ENCODE measurements at places on chromosomes 7 and 10.

GRCh38 chr7:64621656-64622055 is 44.3 kb upstream of the ZNF107 start:
- DNase-seq: no peak

DNA sequence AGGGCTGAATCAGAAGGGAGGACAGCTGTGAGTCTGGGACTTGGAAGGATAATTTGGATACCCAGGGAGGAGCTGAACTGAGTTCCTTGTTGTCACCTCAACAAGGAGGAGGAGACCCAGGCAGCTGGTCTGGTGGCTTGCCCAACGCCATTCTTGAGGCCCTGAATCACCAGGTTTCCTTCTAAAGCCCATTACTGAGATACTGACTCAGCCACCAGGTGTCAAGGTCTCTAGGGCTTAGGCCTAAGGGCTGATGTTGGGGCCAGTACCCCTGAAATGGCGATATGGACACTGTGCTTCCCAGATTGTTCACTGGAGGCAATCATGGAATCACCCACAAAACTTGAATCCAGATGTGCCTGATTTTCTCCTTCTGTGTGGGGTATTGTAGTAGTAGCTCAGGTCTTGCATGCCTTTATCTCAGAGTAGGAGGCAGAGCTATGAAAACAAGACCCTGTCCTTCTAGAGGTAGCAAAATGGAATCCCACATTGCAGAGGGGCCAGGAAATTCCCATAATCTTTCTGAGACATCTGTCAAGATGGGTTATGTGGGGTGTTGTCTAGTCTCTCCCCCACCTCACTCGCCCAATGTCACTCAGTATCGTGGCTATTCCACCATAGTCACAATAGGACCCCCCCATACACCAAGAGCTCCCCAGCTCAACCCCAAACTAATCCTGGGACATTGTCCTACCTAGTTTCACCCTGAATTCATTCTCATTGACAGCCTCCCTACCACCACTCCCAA is 1.8 kb upstream of the ATG9B start:
- peak; percentile 62 for DNase-seq

GRCh38 chr7:18177815-18178660 is 150.4 kb upstream of the PRPS1L1 start:
- DNase-seq: peak; percentile 65

GRCh38 chr10:112446055-112446854 is 459 bp downstream of the ZDHHC6 start:
- DNase-seq: peak; percentile 3

- no peak for DNase-seq
Observed at GRCh38 chr7:157574120-157574825, 237.5 kb downstream of the DNAJB6 start.

DNA sequence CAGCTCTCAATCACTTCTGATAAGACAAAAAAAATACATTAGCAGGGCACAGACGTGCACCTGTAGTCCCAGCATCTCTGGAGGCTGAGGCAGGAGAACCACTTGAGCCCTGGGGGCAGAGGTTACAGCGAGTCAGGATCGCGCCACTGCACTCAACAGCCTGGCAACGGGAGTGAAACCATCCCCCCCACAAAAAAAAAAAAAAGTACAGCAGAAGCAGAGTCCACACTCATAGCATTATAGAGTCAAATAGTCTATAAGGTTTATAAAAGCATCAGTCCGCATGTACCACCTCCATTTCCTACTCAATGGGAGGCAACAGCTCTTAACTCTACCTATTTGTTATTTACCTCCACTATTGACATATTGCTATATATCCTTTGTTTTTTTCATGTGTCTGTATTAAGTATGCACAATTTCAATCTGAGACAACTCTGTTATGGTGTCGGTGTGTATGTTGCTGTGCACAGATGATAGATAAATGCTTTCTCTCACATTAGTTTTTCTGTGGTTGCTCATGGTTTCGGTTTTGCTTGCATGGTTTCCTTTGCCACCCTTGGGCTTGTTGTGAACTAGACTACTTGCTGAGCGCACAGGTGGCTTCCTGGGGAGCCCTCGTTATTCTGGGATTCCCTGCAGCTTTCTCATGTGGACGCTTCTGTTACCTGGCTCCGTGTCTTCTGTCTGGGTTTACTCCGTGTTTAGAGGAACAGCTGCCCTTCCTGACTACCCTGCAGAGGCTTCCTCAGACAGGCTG is 40.4 kb downstream of the PROSER2 start:
- peak; percentile 70 for DNase-seq

- DNase-seq: no peak
Observed at GRCh38 chr10:78937800-78938694, 130.7 kb upstream of the ZMIZ1 start.

GRCh38 chr10:37975401-37975991 is 951 bp downstream of the ZNF25 start:
- no peak for DNase-seq

DNA sequence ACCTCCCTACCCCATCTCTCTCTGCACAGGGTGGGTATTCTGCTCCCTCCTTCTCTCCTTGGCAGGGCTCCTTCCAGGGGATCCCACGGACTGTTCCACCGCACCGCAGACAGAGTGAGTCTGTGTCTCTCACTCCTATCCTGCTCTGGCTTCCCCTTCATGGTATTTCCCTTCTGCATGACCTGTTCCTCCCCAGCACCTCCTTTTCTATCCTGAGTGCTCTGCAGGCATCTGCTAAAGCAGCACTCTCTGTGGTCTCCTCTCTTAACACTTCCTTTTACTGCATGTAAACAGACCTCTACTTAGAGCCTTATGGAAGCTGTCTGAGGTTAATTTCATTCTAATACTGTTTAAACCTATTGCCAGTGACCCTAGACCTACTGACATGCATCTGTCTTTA is 171.5 kb downstream of the CCSER2 start:
- DNase-seq: no peak

- DNase-seq: peak; percentile 39
Observed at GRCh38 chr10:89426230-89426868, 12.0 kb downstream of the IFIT5 start.

DNA sequence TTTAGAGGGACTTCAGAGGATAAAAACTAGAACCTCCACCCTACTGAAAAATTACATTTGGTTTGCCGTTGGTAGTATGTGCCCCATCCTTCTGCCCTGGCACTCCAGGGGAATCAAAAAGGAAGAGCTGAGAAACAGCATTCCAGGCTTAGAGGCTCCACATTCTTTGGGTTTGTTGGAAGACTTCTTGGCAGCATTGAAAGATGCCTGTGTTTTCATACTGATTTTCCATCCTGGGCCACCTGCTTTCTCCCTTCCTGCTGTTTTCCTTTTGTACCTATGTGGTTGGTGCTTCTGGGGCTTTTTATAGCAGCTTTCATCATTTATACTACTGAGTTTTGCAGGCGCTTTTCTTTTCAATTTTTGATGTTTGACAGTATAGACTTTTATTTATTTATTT is 61.7 kb downstream of the AUTS2 start:
- DNase-seq: no peak

DNA sequence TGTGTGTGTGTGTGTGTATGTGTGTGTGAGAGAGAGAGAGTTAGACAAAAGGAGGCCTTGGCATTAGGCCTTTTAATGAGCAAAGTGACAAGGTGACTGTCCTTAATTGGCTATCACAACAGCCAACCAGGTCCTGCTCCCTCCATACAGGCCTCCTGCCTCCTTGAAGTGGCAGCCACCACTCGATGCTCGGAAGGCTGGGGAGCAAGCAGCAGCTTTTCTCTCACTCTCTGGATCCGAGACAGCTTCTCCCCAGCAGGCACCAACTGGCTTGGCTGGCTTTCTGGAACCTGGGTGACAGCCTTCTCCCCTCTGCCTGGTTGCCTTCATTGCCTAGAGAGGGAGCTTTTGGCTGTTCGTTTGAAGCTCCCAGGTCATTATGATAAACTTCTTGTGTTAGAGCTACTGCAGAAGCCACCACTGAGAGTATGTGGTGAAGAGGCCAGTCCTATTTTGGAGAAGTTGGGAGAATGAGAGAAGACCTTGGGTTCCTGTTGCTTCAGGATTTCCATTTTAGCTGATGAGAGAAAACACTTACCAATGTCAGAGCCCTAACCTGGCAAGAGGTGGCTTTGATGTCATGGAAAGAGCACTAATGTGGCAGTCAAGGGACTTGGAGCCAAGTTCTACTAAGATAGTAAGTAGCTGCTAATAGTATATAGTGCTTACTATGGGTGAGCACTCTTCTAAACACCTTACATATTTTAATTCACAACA is 37.6 kb downstream of the RPS24 start:
- no peak for DNase-seq

DNA sequence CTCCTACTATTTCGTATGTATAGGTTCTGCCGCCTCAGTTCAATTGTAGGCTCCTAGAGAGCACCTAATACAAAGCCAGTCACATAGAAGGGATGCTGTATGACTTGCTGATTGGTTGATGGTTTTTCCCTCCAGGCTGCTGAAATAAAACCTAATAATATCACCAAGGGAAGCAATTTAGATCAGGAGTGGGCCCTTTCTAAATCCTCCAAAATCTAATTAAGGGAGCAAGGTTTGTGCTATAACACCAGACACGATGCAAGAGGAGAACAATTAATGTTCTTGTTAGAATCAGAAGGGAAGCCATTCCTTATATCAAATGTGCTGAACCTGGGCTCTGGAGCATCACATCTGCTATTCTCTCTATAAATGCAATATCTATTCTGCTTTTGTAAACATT is 42.0 kb upstream of the SLC13A1 start:
- DNase-seq: no peak

DNA sequence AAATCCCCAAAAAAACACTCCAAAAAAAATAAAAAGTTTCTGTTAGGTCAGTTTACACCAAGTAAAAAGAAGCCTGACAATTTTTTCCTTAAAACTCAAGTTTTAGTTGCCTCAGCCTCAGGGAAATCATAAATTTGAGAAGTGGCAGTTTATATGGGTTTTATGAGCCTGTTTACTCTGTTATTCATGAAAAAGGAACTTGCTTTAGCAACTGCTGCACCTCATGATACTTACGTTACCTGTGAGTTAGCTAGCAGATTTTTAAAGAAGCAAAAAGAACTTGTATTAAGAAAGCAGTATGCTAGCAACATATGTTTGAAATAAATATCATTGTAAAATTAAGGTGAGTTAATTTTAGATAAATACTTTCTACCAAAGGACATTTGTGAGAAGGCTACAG is 1264.5 kb upstream of the PHF14 start:
- DNase-seq: no peak

DNA sequence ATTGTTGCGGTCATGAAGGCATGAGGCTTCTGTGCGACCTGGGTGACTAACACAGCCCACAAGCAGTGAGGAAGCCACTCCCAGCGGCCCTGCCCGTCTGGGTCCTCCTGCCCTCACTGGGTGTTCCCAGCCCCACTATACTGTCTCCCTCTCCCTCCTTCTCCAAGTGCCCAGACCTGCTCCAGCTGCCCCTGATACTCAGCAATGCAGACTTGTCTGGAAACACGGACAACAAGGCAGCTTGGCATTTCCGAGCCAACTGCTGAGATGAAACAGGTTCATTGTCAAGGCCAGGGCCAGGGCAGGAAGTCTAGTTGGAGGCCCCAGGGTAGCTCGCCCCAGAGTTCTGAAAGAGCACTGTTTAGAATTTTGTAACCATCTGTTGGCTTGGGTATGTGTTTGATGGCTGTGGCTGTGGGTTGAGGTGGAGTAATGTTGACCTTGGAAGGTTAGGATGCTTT is 95.7 kb downstream of the RBM20 start:
- DNase-seq: no peak
